HEK293T (cell line): ENCODE measurements at places on chromosomes 11 and 22.

DNA sequence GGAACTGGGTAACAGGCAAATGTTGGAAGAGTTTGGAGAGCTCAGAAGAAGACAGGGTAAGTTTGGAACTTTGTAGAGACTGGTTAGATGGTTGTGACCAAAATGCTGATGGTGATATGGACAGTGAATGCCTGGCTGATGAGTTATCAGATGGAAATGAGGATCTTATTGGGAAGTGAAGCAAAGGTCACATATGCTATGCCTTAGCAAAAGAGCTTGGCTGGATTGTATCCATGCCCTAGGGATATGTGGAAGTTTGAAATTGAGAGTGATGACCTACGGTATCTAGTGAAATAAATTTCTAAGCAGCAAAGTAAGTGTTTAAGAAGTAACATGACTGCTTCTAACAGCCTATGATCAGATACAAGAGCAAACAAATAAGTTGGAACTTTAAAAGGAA is 17.8 kb downstream of the BBOX1 start:
- DNase-seq, result no peak

GRCh38 chr11:18844753-18845367 is 53.3 kb upstream of the PTPN5 start:
- peak; percentile 51 for DNase-seq

- no peak for DNase-seq
These were observed 621.1 kb downstream of the OPCML start for GRCh38 chr11:132911186-132911585.

- no peak for DNase-seq
These were observed 254.9 kb downstream of the TMEM135 start for GRCh38 chr11:87292598-87292997.

DNA sequence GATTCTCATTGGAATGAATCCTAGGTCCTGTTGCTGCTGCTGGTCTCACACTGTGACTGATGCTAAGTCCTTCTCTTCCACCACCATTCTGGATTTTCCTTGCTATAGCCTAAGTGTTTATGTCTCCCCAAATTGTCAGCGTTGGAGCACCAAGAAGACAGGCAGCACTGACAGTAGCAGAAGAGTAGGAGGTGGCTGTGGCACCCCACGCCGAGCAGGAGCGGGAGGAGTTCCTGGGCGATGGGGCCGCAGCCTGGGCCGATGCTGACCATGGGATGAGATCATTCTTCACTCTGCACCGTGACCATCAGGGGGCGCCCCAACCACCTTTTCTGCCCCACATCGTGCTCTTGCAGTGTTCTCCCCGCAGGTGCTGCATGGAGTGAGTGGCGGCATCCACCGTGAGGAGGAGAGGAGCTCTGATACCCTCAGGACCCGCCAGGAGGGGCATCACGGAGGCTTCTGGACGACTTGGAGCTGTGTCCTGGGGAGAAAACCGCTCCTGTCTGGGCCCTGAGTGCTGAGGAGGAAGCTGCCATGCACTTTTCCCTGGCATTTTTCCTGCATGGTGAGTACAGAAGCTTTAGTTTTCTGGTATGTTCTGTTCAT is 57.0 kb downstream of the LRRC74B start:
- DNase-seq, result peak; percentile 96

GRCh38 chr22:41285441-41285819 is 557 bp downstream of the RANGAP1 start:
- DNase-seq, result peak; percentile 62

GRCh38 chr11:125960771-125961170 is 14.9 kb downstream of the VSIG10L2 start:
- DNase-seq, result no peak

- no peak for DNase-seq
These were observed 429 bp downstream of the VEGFB start for GRCh38 chr11:64234647-64235379.

GRCh38 chr22:41650821-41651220 is 29.7 kb downstream of the XRCC6 start:
- DNase-seq, result no peak

GRCh38 chr11:100849009-100849900 is 162.2 kb downstream of the ARHGAP42 start:
- DNase-seq, result no peak

DNA sequence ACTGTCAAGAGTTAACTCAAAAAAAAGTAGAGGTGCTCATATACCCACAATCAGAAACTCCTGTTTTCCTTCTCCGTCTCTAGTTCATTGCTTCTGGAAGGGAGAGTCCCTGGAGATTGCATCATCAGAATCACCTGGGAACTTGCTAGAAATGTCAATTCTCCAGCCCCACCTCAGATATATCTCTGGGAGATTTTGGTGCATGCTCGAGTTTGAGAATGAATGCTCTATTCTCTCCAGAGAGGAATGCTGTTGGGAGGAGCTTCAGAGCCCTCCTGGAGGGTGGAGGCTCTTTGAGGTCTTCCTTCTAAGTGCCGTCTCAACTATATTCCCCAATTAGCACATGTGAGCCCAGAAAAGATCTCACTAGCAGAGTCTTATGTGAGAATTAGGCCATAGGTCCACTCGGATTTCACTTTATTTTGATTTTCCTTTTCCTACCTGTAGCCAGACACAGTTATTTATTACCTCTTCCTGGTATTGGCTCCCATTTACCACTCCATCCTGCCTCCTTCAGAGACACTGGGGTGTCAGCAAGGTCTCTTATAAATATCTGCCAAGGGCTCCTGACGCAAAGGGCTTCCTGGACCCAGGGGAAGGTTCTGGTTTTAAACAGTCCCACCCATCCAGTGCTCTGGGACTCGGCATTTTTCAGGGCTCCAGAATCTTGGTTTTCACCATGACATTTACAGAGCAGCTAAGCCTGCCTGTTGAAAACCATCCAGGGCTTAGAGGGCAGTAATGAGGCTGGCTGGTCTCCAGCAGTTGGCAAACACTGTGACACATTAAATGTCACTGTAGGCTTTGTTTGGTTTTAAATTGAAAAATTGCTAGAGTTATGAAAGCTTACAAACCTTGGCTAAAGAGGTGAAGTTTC is 136.2 kb downstream of the CD44 start:
- DNase-seq, result no peak

- DNase-seq, result no peak
These were observed 26.3 kb downstream of the TOLLIP start for GRCh38 chr11:1283091-1283511.

GRCh38 chr11:34960277-34960676 is 43.9 kb downstream of the PDHX start:
- DNase-seq, result no peak

GRCh38 chr22:35480627-35481550 is 59.7 kb upstream of the RASD2 start:
- no peak for DNase-seq
